Activated CD4-positive, alpha-beta T cell treated with anti-CD3 and anti-CD28 coated beads for 36 hours (primary cell): ENCODE measurements at places on chromosomes 2 and 18. TPM values are rescaled to one million over a fixed set of nuclear protein-coding genes. Genes with fewer than 3 reads are reported as not detected.

GKN1 gene
- not detected for total RNA-seq

GRCh38 chr2:64910972-64911433 is 78.2 kb upstream of the SLC1A4 start:
- DNase-seq: peak; percentile 40
- no peaks in the 10 kb centered on the region for H3K27me3 ChIP-seq
- no peak overlapping the region for H3K4me3 ChIP-seq
- H3K27ac ChIP-seq: peak overlapping the region; percentile 27
- H3K36me3 ChIP-seq: no peaks in the 10 kb centered on the region
- peaks cover 15% of the 10 kb centered on the region for H3K4me1 ChIP-seq

DNA sequence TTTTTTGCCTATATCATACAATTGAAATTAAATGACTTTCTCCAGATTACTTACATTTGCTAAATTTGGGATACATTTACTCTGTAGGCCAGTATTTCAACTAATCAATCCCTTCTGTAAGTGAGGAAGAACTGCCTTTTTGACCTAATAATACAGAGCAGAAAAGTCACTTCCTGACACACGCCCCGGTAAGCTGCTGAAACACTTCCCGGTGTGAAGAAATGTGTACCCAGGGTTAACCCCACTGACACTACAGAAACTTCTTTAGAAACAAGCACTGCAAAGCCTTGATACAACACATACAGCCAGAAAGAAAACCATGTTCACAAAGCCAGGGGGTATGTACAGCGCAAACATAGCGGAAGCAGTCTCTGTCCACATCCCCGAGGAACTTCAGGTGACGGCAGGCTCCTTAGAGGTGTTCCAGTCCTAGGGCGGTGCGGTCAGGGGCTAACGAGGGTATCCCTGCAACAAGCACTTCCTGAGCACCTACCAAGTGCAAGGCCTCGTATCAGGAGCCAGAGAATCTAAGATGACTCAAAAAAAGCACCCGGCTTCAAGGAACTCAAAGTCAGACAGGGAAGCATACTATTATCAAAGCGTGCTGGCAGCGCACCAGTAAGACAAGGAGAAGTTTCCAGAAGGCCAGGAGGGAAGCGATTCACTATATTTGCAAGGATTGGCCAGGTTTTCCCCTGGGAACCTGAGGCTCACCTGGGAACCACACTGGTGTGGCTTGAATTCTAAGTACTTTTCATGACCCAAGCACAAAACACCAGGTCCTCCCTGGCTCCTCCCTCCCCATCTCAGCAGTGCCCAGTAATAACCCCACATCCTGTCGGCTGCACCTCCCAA is 46.6 kb downstream of the ZNF516 start:
- H3K27ac ChIP-seq: no peak overlapping the region
- DNase-seq: no peak
- no peak overlapping the region for H3K4me3 ChIP-seq
- H3K27me3 ChIP-seq: peaks cover 7% of the 10 kb centered on the region
- no peaks in the 10 kb centered on the region for H3K36me3 ChIP-seq
- H3K4me1 ChIP-seq: peaks cover 39% of the 10 kb centered on the region

GNLY gene
- total RNA-seq: 21.6 TPM

- H3K27ac ChIP-seq: peak overlapping the region; percentile 93
- H3K36me3 ChIP-seq: peaks cover 67% of the 10 kb centered on the region
- H3K4me1 ChIP-seq: peaks cover 73% of the 10 kb centered on the region
- H3K4me3 ChIP-seq: peak overlapping the region; percentile 98
Observed at GRCh38 chr2:201127152-201127511, 11.2 kb downstream of the CFLAR start.
